ENCODE measurements at places on chromosomes 1 and 21. TPM values are rescaled to one million over a fixed set of nuclear protein-coding genes. Genes with fewer than 3 reads are reported as not detected.

GRCh38 chr1:99955375-99955774 is 14.4 kb upstream of the SLC35A3 start:
- no peak for DNase-seq

- no peak for DNase-seq
Measured at GRCh38 chr1:247350587-247350986, 18.9 kb upstream of the ZNF496 start.

- no peak for DNase-seq
Measured at GRCh38 chr1:156980551-156980950, 60.1 kb downstream of the LRRC71 start.

The B3GALT5 gene
- 0.25 TPM for total RNA-seq

GRCh38 chr1:54721719-54722118 is 6.1 kb downstream of the TTC4 start:
- DNase-seq: no peak

The COL11A1 gene
- not detected for total RNA-seq
